GM12891 (cell line): ENCODE measurements at places on chromosomes 13 and 19.

- DNase-seq = no peak
These were observed 144.3 kb upstream of the FRY start for GRCh38 chr13:31887286-31887685.

- no peak for DNase-seq
These were observed 56.5 kb downstream of the ARHGEF7 start for GRCh38 chr13:111171629-111172028.

DNA sequence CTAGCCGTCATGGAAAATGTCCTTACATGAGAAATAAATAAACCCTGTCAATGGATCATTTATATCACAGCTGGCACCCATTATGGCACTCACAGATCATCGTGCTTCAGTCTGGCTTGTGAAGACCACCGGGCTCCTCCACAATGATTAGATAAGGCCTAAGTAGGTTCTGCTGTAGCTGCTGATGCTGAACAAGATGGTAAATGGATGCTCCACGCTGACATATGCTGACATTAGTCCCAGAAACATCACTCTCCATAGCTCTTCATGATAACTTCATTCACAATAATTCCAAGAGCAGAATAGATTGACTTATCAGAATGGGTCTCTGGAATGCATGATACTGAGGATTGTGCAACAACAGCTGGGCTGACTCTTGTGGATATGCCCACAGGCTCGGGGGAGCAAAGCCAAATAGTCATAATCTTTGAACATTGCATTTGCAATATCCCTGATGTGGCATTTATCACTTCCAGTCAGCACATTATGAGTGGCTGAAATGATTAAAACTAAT lies 63.8 kb upstream of the RXFP2 start:
- no peak for DNase-seq

DNA sequence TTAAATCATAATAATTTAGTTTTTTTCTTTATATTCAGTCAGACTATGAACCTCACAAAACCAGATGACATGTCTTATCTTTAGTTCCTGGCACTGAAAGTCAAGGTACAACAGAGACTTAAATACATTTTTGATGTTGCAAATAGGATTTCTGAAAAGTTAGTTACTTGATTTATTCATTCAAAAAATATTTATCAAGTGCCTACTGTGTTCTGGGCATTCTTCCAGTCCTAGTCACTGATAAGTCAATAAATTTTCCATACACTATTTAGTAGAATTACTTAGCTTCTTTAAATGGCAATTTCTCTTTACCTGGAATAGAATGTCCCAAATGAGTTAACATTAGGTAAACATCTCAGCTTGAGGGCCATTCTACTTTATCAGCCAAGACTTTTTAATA lies 938.3 kb upstream of the PCDH9 start:
- DNase-seq = no peak

- no peak for DNase-seq
These were observed 317.3 kb downstream of the ZNF536 start for GRCh38 chr19:30689474-30689873.

GRCh38 chr19:31110336-31110735 lies 238.9 kb downstream of the TSHZ3 start:
- DNase-seq = no peak

- DNase-seq = no peak
These were observed 92.8 kb downstream of the EPSTI1 start for GRCh38 chr13:42899266-42899665.

DNA sequence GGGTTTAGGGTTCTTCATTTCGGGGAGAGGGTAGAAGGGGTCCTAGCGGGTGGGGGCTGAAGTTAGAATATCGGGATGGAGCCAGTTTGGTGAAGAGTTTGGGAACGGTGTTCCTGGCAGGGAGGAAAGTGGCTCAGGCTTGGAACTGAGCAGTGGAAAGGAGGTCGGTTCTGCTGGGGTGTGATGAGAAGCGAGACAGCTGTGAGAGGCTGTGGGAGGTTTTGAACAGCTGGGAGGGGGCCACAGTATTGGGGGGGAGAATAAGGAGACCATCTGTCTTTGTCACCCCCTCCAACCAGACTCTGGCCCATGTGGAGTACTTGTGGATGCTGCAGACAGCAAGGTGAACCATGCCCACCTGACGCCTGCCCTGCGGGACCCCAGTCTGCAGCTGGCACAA lies 1.0 kb upstream of the TM6SF2 start:
- DNase-seq = no peak

DNA sequence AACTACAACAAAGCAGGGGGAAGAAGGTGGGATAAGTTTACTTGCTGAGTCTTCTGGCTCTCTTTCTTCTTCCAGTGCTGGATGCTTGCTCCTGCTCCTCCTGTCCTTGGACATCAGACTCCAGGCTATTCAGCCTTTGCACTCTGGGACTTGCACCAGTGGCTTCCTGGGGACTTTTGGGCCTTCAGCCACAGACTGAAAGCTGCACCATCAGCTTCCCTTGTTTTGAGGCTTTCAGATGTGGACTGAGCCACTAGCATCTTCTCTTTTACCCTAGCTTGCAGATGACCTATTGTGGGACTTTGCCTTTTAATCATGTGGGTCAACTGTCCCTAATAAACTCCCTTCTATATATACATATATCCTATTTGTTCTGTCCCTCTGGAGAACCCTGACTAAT lies 173.0 kb upstream of the UFM1 start:
- DNase-seq = no peak

GRCh38 chr19:30739394-30739793 lies 367.2 kb downstream of the ZNF536 start:
- no peak for DNase-seq

DNA sequence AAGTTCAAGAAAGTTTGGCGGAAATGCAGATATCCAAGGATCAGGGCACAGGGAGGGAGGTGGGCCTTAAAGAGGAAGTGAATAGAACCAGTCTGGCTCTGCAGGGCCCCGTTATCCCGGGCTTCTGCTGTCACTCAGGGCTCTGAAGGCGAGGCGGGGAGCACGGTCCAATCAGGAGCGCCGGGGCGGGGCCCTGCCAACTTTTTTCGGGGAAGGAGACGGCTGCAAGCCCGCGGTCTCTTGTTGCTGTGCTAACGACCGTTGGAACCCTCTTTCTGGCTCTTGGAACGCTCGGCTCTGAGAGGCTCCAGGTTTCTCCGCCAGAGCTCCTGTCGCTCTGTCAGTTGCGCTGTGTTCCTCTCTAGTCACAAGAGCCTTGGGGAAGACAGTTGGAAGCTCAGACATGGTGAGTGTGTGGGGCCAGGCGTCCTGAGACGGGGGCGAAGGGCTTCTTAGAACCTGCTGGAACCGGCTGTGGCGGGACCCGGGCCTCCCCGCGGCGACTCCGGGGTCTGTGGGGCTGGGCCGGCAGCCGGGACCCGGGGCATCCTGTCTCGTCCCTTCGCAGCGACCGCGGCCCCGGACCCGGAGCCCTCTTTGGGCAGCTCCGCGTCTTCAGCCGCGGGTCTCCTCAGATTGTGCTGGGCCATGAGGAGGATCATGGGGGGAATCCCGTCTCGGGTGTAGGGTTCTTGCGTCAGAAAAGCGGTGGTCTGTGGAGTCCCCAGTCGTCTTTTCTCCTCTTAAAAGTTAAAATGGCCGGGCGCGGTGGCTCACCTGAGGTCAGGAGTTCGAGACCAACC lies 27.7 kb downstream of the ZNF844 start:
- DNase-seq = peak; percentile 84

GRCh38 chr13:66543780-66544179 lies 686.4 kb downstream of the PCDH9 start:
- no peak for DNase-seq

DNA sequence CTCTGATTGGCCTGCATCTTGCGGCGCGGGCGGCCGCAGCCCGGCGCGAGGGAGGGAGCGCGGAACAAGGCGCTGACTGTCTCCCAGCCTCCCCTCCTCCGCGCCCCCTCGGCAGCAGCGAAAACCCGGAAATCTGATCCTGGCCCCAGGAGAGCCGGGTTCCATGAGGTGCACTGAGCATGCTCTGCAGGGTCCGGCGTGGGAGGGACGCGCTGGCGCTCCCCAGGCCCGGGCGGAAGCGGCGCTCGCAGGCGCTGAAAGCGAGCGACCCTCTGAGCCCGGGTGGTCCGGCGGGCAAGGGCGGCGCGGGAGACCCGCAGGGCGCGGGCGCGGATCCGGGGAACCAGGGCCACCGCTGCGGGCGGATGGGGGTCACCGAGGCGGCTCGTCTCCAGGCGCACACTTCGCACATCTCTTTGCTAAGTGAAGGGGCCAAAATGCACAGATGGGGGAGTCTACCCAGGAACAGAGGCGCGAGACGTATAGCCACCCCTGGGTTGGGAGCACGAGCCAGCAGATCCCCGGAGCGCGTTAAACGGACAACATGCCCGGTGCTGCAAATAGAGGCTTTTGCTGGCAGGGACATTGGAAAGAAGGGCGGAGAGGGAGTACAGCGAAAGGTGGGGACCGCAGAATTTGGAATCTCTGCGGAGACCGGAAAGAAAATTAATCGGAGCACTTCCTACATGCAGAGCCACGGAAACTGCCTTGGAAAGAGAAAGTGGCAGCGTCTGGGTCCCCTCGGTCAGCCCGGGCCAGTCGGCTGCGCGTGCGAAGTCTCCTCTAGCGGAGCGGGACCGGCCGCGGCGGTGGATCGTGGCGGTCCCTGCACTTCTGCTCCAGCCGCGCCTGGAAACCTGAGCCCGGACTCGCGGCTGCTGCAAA lies 510 bp upstream of the PCDH9 start:
- peak; percentile 42 for DNase-seq

- no peak for DNase-seq
These were observed 45.6 kb upstream of the MRI1 start for GRCh38 chr19:13718733-13719132.

- peak; percentile 52 for DNase-seq
These were observed 10.1 kb upstream of the ZNF358 start for GRCh38 chr19:7505682-7506384.

DNA sequence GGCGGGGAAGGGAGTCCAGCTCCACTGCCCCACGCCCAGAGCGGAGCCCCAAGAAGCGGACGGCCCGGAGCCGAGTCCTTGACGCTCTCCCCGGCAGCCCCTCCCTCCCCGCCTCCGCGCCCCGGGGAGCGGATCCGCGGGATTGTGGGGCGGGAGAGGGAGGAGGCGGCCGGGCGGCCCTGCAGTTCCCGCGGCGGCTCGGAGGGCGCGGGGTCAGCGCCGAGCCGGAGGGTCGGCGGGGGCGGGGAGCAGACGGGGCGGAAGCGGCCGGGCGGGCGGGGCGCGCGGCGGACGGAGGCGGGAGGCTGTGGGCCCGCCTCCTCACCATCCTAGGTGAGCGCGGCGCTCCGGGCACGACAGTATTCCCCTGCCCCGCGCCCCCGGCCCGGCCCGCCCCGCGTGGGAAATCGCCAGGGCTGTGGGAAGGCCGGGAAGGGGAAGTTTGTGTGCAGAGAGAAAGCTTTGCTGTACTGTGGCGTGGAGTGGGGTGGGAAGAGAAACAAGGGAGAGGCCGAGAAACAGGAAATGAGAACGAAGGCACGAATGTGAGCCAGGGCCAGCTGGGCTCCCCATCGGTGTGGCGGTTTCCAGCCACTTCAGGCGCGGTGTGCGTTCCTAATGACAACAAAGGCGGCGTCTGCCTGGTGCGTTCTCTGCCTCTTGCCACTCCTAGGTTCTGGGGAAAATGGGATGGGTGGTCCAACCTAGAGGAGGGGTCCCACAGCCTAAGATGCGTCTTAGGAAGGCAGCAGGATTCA lies 1.3 kb upstream of the KLF12 start:
- peak; percentile 52 for DNase-seq

GRCh38 chr13:27770809-27771208 lies 21.5 kb upstream of the GSX1 start:
- no peak for DNase-seq

DNA sequence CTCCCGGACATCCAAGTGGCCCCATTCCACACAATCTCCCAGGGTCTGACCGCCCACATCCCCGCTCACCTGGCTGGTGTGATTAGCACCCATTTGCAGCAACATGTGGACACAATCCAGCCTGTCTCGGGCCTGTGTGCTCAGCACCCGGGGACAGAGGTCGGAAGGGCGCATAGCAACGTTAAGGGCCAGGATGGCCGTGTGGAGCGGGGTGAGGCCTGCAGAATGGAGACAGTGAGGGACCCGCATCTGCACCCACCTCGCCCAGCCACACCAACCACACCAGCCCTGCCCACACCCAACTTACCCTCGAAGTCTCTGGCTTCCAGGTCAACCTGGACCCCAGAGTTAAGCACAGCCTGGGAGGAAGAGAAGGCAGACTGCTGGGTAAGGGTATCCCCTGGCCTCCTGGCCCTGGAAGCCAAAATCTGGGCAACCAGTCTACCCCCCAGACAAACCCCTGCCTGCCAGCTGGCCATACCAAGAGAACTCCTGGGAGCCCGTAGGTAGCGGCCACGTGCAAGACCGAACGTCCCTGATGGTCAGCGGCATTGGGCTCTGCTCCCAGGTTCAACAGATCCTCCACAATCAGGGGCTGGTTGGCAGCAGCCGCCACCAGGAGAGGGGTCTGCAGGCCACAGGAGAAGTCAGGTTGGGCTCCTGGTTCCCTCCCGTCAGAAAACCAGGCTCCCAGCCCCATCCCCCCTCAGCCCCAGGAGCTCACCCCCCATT lies 4.3 kb downstream of the NFKBID start:
- no peak for DNase-seq

DNA sequence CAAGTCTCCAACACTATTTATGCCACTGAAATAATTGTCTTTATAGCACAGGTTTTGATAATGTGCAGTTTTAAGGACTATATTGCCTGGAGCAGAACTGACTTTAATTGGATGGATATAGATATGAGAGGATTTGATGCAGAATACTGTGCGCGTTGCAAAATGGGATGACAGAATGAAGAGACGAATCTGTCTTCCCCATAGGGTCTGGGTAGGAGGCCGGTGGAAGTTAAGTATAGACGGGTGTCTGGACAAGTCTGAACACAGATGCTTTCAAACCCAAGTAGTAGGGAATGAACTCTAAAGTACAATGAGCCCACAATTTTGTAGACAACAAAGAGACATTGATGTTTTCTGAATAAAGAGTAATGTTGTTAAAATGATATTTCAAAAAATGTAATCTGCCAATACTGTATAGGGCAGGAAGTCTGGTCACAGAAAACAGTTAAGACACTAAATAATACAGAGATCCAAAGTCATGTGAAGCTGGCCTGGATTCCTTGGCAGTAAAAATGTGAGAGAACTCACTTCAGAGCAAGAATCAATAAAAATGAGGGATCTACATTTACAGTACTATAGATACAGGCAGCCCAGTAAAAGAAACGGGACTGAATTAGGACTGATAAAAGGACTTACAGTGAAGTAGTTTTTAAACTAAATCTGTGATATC lies 125.5 kb downstream of the ENOX1 start:
- DNase-seq = no peak
